Stimulated activated CD4-positive, alpha-beta T cell treated with anti-CD3 and anti-CD28 coated beads, TNF-alpha, amount 100 ng/mL, for 1 hour (primary cell): ENCODE measurements at places on chromosomes 16 and 17.

- no peak for DNase-seq
Observed at GRCh38 chr16:49661465-49662187, 194.3 kb downstream of the ZNF423 start.

DNA sequence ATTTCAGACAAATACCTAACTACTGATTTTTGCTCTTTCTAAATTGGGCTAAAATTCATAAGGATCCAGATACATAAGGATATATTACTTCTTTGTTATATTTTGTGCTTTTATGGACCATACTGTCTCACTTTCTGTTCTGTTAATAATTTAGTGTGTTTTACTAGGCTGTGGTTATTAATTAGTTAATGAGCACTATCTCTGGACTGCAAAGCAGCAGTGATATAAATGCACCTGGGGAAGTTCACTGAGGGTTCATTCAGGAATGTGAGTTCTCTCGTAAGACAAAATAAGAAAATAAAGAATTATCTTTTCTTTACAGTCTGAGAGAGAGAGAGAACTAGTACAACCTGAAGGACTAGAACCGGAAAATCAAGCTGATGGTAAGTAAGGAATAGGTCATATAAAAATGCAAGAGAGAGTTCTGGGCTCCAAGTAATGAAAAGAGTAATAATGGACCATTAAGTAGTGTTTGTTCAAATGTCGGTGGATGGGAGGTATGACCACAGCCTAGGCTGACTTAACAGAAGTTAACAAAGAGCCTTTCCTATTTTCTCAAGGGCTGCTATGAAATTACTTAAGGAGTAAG lies 55.6 kb downstream of the IKZF3 start:
- no peak for DNase-seq

DNA sequence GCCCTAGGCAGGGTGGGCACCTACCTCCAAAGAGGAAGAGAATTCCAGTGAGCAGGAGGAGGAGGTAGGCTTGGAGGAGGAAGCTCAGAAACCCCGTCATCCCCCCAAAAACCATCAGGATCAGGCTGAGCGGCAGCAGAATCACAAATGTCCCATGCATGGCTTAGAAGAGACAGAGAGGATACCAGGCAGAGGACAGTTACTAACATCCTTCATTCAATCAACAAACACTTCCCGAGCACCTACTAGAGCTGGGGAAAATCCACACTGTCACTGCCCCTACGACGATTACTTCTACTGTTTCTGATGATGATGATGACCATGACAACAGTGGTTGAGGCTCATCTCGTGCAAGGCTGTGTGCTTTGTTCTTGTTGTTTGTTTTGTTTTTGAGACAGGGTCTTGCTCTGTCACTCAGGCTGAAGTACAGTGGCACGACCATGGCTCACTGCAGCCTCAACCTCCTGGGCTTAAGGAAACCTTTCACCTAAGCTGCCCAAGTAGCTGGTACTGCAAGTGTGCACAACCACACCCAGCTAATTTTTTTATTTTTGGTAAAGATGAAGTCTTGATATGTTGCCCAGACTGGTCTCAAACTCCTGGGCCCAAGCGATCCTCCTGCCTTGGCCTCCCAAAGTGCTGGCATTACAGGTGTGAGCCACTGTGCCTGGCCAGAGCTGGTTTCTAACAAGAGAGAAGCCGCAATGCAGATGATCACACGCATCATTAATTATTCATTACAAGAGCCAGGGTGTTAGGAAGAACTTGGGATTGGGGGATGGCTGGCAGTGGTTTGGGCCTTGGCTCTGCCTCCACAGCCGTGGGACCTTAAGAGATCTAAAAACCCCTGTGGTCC lies 18.0 kb downstream of the TMEM114 start:
- no peak for DNase-seq

DNA sequence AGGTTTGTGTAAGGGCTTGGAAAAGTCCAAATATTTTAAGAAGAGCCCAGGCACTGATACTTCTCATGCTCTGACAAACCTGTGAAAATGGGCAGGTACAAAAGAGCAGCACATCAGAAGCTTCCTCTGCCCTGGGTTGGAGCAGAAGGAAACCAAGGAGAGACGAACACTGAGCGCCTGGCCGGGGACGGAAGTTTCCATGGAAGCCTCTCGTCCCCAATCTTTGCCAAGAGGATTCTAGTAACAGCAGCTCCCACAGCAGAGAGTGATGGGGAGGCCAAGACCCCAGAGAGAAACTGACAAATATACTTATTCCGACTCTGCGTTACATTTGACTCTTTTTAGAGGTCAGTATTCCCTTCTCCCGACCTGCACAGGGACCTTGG lies 268.5 kb downstream of the C16orf95 start:
- DNase-seq = no peak

DNA sequence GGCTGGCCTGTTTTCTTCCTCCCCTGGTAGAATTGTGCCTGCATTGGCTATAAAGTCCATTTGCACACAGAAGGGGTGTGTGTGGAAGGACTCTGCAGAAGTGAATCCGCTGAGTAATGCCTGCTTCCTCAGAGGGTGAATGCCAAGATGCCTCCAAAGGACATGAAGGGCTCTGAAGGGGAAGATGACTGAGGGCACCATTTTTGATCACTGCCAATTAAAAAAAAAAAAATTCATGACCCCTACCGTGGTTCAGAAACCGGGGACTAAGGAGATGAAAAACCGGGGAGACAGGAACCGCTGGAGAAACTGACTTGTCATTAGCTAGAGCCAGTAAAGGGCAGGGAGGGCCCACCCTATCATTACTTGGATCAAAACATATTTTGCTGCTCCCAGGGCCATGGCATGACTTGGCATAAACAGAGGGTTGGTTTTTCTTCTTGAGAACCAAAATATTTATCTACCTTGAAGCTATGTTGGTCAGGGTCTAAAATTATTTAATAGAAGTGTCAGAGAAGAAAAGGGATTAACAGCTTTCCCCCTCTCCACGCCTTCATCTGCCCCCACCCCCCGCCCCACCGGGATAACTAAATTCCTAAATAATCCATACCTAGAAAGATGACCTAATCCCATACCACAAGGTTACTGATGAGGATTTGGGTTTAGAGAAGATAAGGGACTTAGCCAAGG lies 3.6 kb upstream of the USP7 start:
- DNase-seq = no peak

GRCh38 chr17:57099165-57099564 lies 14.1 kb downstream of the AKAP1 start:
- DNase-seq = no peak

GRCh38 chr16:31377210-31377903 lies 15.8 kb upstream of the ITGAD start:
- DNase-seq = no peak
